NCI-H1436 treated with DMSO at 0.1 percent for 48 hours (cell line): ENCODE measurements at places on chromosomes 2 and 18.

DNA sequence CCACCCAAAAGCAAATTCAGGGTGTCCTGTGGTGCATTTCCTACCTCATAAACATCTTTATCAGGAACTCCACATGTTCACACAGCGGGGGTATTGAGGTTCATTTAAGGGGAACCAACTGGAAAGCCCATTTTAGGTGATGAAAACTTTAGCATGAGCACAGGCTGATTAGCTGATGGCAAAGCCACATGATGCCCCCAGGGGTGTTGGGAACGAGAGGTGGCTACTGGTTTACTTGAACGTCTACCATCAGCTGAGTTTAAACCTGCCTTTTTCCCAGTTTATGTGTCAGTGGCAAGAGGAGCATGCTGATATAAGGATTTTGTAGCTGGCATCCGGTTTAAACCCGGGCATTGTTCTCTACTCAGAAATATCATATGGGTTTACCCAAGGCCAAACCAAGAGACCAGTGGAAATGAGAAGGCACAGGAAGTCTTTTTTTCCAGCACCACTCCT lies 54.5 kb upstream of the UPP2 start:
- no peak for DNase-seq

GRCh38 chr18:9681217-9681616 lies 26.9 kb upstream of the RAB31 start:
- DNase-seq: no peak

GRCh38 chr2:233338812-233339368 lies 15.4 kb upstream of the DGKD start:
- no peak for DNase-seq

GRCh38 chr2:61689568-61689967 lies 151.4 kb upstream of the XPO1 start:
- no peak for DNase-seq

DNA sequence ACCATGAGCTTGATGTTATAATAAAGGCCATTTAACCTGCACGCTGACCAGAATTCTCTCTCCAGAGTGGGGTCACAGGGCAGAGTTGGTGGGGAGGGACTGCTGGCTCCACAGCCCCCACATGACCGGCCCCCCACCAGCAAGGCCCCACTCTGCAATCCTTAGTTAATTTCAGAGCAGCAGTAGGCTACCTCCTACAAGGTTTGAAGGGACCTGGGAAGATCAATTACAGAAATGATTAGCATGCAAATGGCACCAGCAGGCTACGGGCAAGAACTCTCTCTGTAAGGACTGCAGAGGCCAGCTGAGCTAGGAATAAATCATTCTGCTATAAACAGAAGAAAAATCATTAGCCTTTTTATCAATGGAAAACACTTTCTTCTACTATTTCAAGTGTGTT lies 135.3 kb downstream of the C1D start:
- DNase-seq: no peak

DNA sequence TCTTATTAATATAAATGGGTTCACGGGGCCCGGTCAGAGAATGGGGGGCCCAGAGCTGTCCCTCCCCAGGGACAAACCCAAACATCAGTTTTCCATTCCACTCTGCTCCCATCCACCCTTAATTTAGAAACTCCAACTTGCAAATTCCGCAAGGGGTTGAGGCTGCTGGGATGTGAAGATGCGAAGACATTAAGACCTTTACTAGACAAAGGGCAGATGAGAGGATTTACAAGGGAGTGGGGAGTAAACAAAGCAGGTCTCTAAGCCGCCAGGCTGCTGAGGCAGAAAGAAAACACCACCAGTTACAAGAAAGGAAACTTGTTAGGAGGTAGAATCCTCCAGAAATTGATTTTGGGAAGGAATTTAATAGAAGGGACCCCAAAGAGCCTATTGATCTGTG lies 33.1 kb downstream of the MARCO start:
- DNase-seq: no peak

DNA sequence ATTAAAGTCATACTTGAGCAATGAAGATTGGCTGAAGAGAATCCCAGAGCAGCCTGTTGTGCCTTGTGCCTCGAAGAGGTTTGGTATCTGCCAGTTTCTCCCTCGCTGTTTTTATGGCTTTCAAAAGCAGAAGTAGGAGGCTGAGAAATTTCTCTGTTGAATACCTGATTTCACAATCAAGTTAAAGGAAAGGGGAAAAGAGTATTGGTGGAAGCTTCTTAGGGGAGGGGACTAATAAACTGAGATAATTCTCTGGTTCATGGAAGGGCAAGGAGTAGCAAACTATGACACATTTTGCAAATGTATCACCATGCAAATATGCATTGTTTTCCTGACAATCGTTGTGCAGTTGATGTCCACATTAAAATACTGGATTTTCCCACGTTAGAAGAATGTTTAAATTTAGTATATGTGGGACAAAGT lies at the start of gene IL1B:
Gene IL1B, minus strand, starts transcription at position 85 of the 423 bp plus-strand sequence. CDS start 550 bp downstream, outside the sequence.
- DNase-seq: no peak

DNA sequence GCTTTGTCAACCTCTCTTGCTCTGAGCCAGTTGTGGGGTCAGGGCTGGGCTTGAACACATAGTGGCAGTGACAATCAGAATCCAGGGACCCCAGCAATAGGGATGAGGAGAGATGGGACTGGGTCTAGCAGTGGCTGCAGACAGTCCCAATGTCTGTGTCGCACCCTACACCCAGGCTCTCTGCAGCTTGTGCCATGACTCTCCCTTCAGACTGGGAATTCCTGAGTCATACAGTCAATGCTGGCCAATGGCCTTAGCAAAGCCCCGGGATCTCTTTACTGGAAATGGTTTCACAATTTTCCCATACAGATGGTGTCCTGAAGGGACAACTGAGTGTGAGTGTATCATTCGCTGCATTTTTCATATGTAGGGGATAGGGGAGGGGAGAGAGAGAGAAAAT lies 74.2 kb upstream of the CELF4 start:
- DNase-seq: no peak

- DNase-seq: no peak
Measured at GRCh38 chr2:12636837-12637581, 79.7 kb upstream of the TRIB2 start.

DNA sequence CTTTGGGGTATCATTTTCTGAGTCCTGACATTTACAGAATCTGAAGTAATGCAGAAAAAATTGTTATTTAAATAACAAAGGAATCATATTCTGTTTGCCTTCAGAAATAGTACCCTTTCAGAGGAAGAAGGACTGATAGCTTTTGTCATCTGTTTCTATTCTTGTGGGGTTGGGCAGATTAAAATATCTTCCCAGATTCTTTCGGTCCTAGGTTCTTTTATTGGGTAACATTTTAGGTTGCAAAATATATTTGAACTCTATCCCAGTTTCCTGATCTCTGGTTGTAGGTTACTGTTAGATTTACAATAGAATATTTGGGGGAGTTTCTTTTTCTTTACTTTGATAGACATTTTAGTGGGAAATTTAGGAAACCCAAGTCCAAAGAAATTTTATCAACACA lies 550.5 kb downstream of the SPAG16 start:
- DNase-seq: no peak
